GDM1 (cell line): ENCODE measurements at places on chromosomes 2 and 18.
A peak's percentile ranks its signal among the peaks of the same experiment; 100 is the strongest.

DNA sequence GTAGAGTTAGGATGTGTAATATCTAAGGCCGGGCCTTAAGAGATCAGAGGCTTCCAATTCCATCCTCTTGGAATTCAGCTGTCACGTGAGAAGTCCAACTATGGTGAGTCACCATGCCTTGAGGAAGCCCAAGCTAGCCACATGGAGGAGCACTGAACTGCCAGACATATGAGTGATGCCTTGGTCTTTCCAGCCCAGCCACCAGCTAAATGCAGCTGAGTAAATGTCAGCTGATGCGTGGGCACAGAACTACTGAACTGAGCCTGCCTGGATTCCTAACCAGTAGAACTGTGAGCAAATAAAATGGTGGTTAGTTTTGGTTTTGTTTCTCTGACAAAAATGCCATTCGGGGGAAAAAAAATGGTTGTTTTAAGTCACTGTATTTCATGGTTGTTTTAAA, 153.7 kb upstream of the SERTAD2 start:
- DNase-seq = no peak

- no peak for DNase-seq
Observed at GRCh38 chr2:232542715-232543467, 3.4 kb downstream of the CHRNG start.

DNA sequence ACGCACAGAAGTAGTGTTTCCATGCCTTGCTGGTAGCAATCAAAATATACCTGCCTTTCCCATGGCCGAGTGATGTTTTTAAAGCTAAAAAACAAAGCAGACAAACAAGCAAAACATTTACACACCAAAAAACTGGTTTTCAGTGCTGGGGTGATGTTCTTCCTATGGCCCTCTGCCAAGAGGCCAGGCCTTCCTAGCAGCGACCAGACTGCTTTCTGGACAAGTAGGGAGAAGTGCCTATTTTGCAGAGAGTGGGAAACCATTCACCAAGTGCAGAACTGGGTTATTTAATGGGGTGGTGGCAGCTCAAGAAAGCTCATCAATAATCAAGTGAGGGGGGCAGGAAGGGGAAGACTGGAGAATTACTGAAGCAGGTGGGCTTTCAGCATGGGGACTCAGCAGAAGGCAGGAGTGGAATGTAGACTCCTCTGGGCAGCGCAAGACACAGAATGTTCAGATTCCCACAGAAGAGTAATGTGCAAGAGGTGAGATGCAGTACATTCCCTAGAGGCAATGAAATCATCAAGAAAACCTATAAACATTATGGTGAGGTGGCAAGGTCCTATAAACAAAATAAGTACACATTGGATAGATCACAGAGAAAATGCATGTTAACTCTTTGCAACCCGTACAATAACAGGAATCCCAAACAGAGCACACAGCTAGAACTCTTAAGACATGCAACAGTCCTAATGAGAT, 44.0 kb downstream of the CPO start:
- DNase-seq = no peak

DNA sequence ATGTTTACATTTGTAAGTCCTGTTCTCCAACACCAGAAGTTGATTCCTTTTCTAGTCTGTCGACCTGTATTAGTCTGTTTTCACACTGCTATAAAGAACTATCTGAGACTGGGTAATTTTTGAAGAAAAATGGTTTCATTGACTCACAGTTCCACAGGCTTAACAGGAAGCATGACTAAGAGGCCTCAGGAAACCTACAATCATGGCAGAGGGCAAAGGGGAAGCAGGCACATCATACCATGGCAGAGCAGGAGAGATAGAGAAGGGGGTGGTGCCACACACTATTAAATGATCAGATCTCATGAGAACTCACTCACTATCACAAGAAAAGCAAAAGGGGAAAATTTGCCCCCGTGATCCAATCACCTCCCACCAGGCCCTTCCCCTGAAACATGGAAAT, 112.8 kb upstream of the MAP3K20 start:
- DNase-seq = peak; percentile 83

- no peak for DNase-seq
Observed at GRCh38 chr18:27996801-27997272, 180.1 kb downstream of the CDH2 start.

GRCh38 chr2:128452024-128452411, 133.3 kb upstream of the HS6ST1 start:
- no peak for DNase-seq

DNA sequence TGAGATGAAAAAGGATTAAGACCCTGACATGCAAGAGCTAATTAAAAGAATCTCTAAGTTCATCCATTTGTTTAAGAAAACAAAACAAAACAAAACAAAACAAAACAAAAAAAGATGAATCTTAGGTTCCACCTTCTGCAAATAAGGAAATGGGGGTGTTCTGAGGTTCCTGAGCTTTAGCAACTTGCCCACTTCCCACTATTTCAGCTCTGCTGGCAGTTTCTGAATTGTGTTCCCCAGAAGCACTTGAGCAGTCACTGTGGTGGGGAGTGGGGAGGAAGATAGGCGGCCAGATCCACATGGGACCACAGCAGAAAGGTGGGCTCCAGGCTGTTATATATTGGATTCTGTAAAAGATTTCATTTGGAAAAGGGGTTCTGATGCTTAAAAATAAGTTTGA, 20.3 kb downstream of the INO80C start:
- no peak for DNase-seq

- DNase-seq = no peak
Observed at GRCh38 chr2:38466876-38467767, 90.0 kb upstream of the ATL2 start.
